ENCODE measurements at places on chromosomes 2 and 18. TPM values are rescaled to one million over a fixed set of nuclear protein-coding genes. Genes with fewer than 3 reads are reported as not detected.

The IL36RN gene
- not detected for total RNA-seq

The TTR gene
- total RNA-seq: 42.2 TPM

The MROH2A gene
- total RNA-seq: 0.04 TPM

The NPHP1 gene
- 6.7 TPM for total RNA-seq

The KRTCAP3 gene
- total RNA-seq: 2.1 TPM

The KCNS3 gene
- not detected for total RNA-seq

The REG3G gene
- total RNA-seq: not detected

The MYO7B gene
- not detected for total RNA-seq

The IL18RAP gene
- total RNA-seq: not detected

The IL36G gene
- total RNA-seq: not detected

The MOGAT1 gene
- total RNA-seq: 4.3 TPM

The CCDC138 gene
- total RNA-seq: 32.5 TPM

The ARHGAP28 gene
- total RNA-seq: not detected

The CHRNA1 gene
- not detected for total RNA-seq

- no peak overlapping the region for H3K27ac ChIP-seq
- H3K27me3 ChIP-seq: peaks cover 6% of the 10 kb centered on the region
- no peaks in the 10 kb centered on the region for H3K4me1 ChIP-seq
- H3K4me3 ChIP-seq: no peak overlapping the region
Measured at GRCh38 chr2:143347271-143347695, 218.1 kb downstream of the ARHGAP15 start.

- no peaks in the 10 kb centered on the region for H3K4me1 ChIP-seq
- H3K27ac ChIP-seq: no peak overlapping the region
- no peak overlapping the region for H3K4me3 ChIP-seq
- H3K36me3 ChIP-seq: no peaks in the 10 kb centered on the region
Measured at GRCh38 chr2:600542-601386, 76.4 kb downstream of the TMEM18 start.

GRCh38 chr2:24878341-24878740 is 41.7 kb downstream of the ADCY3 start:
- no peaks in the 10 kb centered on the region for H3K36me3 ChIP-seq
- no peak overlapping the region for H3K27ac ChIP-seq
- no peak for DNase-seq
- peaks cover 24% of the 10 kb centered on the region for H3K4me1 ChIP-seq
- H3K4me3 ChIP-seq: no peak overlapping the region
- no peaks in the 10 kb centered on the region for H3K27me3 ChIP-seq

- no peak overlapping the region for H3K4me3 ChIP-seq
- DNase-seq: no peak
- H3K27me3 ChIP-seq: peaks cover 14% of the 10 kb centered on the region
- no peak overlapping the region for H3K27ac ChIP-seq
- peaks cover 39% of the 10 kb centered on the region for H3K4me1 ChIP-seq
- H3K36me3 ChIP-seq: no peaks in the 10 kb centered on the region
Measured at GRCh38 chr2:64853306-64853705, 135.9 kb upstream of the SLC1A4 start.

- H3K27ac ChIP-seq: peak overlapping the region; percentile 97
- peaks cover 49% of the 10 kb centered on the region for H3K4me1 ChIP-seq
- H3K4me3 ChIP-seq: peak overlapping the region; percentile 80
- no peaks in the 10 kb centered on the region for H3K27me3 ChIP-seq
- peak; percentile 89 for DNase-seq
Measured at GRCh38 chr2:65436169-65436823, 3.9 kb upstream of the SPRED2 start.

GRCh38 chr2:1594373-1595171 is 149.7 kb downstream of the PXDN start:
- peaks cover 29% of the 10 kb centered on the region for H3K27me3 ChIP-seq
- no peaks in the 10 kb centered on the region for H3K4me1 ChIP-seq
- H3K27ac ChIP-seq: no peak overlapping the region
- H3K36me3 ChIP-seq: no peaks in the 10 kb centered on the region

- H3K27me3 ChIP-seq: peaks cover 1% of the 10 kb centered on the region
- no peak for DNase-seq
- no peaks in the 10 kb centered on the region for H3K36me3 ChIP-seq
- no peak overlapping the region for H3K4me3 ChIP-seq
- H3K27ac ChIP-seq: no peak overlapping the region
Measured at GRCh38 chr2:173282795-173283545, 71.7 kb upstream of the CDCA7 start.

DNA sequence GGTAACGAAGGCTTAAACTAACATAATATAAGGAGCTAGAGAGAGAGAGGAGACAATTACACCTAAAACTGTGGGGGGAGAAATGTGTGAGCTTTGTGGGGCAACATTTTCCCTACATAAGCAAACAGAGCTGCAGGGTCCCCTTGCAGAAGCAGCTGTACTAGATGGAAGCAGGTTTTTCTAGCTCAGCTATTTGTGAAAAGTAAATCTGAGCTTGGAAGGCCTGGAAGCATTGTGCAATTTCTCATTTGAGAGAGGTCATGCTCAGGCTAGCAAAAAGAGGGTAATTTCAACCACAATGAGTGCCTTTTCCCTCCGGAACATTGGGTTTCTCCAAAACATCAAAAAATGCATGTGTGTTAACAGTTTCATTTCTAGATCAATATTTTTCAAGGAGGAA is 130.0 kb downstream of the ARL4C start:
- DNase-seq: no peak
- no peaks in the 10 kb centered on the region for H3K27me3 ChIP-seq

DNA sequence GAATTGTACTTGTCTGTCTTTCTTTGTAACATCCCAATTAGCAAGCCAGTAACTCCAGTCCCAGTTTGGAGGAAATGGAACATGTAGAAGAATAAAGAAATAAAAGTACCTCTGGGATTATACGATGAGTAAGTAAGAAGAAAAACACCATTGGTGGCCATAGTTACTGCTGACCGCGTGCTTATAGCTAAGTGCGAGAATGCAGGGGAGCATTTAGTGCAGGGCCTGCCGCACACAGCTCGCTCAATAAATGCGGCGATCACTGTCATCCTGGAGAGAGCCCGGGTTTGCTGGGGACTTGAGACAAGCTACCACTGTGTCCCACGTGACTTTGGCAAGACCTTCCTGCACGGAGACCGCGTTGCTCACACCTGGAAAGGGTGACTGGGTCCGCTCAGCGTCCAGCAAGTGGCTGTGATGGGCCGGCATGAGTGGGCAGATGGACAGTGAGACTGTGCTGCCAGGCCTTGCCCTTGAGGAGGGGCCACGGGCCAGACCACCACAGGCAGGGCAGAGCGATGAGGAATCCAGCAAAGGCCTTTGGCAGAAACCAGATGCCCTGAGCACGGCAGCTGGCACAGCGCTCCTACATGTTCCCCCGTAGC is 54.8 kb downstream of the ADI1 start:
- peaks cover 7% of the 10 kb centered on the region for H3K36me3 ChIP-seq
- H3K27me3 ChIP-seq: no peaks in the 10 kb centered on the region
- no peak for DNase-seq
- H3K4me1 ChIP-seq: peaks cover 39% of the 10 kb centered on the region

- H3K27ac ChIP-seq: no peak overlapping the region
- no peak overlapping the region for H3K4me3 ChIP-seq
- H3K4me1 ChIP-seq: no peaks in the 10 kb centered on the region
- no peaks in the 10 kb centered on the region for H3K36me3 ChIP-seq
Measured at GRCh38 chr2:156118753-156119416, 213.6 kb downstream of the NR4A2 start.

- no peaks in the 10 kb centered on the region for H3K27me3 ChIP-seq
- H3K4me3 ChIP-seq: no peak overlapping the region
- H3K27ac ChIP-seq: no peak overlapping the region
Measured at GRCh38 chr2:137096693-137097092, 331.3 kb downstream of the THSD7B start.

DNA sequence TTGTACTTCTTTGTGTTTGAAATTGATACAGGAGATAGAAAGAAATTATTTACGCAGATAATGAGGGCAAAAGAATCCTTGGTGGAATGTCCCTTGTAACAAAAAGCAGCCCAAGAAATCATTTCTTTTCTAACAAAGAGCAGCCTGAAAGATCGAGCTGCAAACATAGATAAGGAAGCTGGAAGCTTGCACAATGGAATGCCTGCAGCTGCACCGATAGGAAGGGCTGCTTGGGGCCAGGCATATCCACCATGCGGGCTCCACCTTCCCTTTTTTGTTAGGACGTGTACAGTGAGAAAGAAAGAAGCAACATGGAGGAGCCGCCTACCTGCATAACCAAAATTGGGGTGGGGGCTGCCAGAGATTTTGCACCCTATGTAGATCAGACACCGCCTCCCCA is 568.7 kb downstream of the METTL4 start:
- no peak overlapping the region for H3K4me3 ChIP-seq
- H3K27me3 ChIP-seq: no peaks in the 10 kb centered on the region
- no peaks in the 10 kb centered on the region for H3K4me1 ChIP-seq
- no peak for DNase-seq
- no peaks in the 10 kb centered on the region for H3K36me3 ChIP-seq
- H3K27ac ChIP-seq: no peak overlapping the region

- no peak for DNase-seq
- peaks cover 11% of the 10 kb centered on the region for H3K27me3 ChIP-seq
- H3K4me3 ChIP-seq: no peak overlapping the region
- no peaks in the 10 kb centered on the region for H3K36me3 ChIP-seq
Measured at GRCh38 chr2:121231385-121232000, 53.5 kb downstream of the TFCP2L1 start.

GRCh38 chr2:184611361-184612085 is 13.2 kb downstream of the ZNF804A start:
- no peak overlapping the region for H3K4me3 ChIP-seq
- no peaks in the 10 kb centered on the region for H3K4me1 ChIP-seq
- no peak overlapping the region for H3K27ac ChIP-seq

DNA sequence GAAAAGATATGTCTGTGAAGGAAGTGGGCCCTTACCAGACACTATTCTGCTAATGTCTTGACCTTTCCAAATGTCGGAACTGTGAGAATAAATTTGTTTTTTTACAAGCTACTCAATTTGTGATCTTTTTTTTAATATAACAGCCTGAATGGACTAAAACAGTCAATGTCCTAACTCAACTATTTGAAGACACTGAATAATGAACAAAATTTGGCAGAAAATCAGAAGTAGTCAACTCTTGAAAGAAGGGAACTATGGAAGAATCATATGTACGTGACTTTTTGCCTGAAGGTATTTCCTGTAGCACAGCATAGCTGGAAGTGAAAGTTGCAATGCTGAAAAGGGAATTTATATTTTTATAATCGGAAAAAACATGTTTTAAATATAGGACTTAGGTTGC is 351.8 kb upstream of the TFPI start:
- H3K27me3 ChIP-seq: no peaks in the 10 kb centered on the region
- H3K4me1 ChIP-seq: no peaks in the 10 kb centered on the region
- no peak overlapping the region for H3K4me3 ChIP-seq
- H3K36me3 ChIP-seq: no peaks in the 10 kb centered on the region
- no peak for DNase-seq

DNA sequence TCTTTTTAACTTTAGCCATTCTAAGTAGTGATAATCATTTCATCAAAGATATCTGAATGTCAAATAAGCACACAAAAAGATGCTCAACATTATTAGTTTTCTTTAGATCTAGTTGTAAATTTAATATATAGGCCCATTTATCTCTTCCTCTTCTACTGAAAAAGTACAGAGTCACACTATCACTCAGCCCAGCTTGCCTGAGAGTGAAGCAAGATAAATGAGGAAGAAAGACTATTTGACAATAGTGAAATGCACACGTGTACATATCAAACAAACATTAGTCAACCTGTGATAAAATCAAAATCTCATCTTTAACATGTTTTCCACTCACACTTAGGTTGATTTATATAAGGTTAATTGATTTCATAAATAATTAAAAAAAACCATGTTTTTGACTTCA is 83.5 kb upstream of the CCDC195 start:
- DNase-seq: no peak
- H3K36me3 ChIP-seq: no peaks in the 10 kb centered on the region
- H3K4me1 ChIP-seq: no peaks in the 10 kb centered on the region
- no peak overlapping the region for H3K27ac ChIP-seq

DNA sequence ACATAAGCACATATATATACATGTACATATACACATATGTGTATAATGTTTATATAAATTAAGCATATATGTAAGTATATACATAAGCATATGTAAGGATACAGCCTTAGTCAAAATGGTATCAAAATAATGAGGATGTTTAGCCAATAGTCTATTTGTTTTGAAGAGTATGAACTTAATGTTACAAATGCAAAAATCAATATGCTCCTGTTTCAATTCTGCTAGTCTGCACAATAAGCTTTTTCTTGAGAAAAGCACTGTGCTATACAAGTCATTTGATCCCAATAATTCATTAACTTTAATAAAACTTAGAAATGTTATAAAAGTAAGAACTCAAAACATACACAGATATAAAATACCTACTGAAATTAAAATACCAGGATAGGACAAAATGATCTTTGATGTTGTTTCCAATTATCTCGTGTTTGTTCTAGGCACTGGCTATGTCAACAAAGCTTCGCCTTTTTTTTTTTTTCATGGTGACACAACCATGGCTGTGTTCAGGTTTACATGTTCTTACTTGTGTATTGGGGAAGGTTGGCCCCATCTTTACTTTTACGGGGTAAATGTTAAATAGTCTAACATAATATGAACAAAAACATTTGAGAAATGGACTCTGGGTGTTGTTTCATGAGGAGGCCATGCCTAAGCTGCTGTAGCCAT is 271.1 kb upstream of the CDH19 start:
- H3K27ac ChIP-seq: no peak overlapping the region
- DNase-seq: peak; percentile 47
- H3K27me3 ChIP-seq: no peaks in the 10 kb centered on the region

DNA sequence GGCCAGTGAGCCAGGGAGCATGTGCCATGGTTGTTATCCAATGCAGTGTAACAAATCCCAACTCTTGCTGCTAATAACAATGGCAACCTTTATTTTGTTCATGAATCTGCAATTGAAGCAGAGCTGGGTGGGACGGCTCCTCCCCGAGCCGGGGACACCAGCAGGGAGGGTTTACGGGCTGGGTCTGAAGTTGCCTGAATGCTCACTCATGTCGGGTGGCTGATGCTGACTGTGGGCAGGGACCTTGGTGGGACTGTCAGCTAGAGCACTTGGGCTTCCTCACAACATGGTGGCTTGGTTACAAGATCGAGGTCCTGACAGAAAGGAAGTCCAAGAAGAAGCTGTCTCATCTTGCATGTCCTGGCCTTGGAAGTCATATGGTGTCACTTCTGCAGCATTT is 264.5 kb downstream of the NDUFA10 start:
- H3K4me1 ChIP-seq: no peaks in the 10 kb centered on the region
- no peak overlapping the region for H3K4me3 ChIP-seq
- no peak for DNase-seq

GRCh38 chr2:98050070-98050469 is 36.9 kb upstream of the VWA3B start:
- no peaks in the 10 kb centered on the region for H3K4me1 ChIP-seq
- 0 out of 3 replicates have a peak, but pooled peaks cover 4% of the 10 kb centered on the region for H3K27me3 ChIP-seq
- no peak overlapping the region for H3K4me3 ChIP-seq

- DNase-seq: no peak
- H3K4me1 ChIP-seq: no peaks in the 10 kb centered on the region
- no peak overlapping the region for H3K4me3 ChIP-seq
Measured at GRCh38 chr18:38464024-38464423, 898.4 kb upstream of the CELF4 start.

All from HepG2 (cell line).